NCI-H1105 (cell line): ENCODE measurements at places on chromosomes 5 and 9.

GRCh38 chr9:108467161-108467560 lies 388.6 kb downstream of the ACTL7B start:
- no peak for DNase-seq

GRCh38 chr5:155761502-155761901 lies 565.5 kb upstream of the SGCD start:
- DNase-seq: no peak

- DNase-seq: no peak
Measured at GRCh38 chr5:175285261-175285660, 158.7 kb downstream of the DRD1 start.

GRCh38 chr9:79447308-79447605 lies 124.5 kb upstream of the TLE4 start:
- no peak for DNase-seq

GRCh38 chr5:140546851-140547507 lies 483 bp upstream of the EIF4EBP3 start:
- DNase-seq: no peak

DNA sequence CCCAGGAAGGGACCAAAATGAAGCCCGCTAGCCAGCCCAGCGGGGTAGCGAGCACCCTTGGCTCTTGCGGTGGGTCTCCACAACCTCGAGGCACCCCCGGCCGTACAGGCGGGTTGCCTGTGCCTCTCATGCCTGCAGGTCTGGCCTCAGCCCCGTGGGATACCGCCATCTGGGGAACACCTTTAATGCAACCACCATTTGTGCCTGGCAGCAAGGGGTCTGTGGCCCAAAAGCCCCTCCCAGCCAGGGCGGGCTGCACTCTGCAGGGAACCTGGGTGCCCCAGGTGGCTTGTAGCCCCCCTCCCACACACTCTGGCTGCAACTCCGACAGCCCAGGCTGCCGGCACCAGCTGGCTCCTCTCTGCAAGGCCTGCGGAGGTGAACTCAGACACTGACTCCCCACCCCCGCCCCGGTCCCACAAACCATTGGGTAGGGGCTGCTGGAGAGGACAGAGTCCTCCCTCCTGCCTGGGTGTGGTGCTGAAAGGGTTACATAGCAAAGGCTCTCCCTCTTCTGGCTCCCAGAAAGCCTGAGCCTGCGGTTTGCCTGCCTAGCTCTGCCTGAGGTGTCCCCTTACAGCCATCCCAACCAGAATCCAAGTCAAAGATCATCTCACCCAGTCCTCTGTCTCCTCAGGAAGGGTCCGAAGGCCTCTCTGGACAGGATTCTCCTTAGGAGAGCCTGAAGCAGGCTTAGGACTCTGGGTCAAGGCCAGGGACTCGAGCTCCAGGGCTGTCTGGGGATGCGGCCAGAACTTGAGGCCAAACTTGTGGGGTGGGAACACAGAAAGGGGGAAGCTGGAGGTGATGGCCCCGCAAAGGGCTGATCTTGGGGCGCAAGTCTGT lies 109.4 kb downstream of the PSD2 start:
- no peak for DNase-seq

DNA sequence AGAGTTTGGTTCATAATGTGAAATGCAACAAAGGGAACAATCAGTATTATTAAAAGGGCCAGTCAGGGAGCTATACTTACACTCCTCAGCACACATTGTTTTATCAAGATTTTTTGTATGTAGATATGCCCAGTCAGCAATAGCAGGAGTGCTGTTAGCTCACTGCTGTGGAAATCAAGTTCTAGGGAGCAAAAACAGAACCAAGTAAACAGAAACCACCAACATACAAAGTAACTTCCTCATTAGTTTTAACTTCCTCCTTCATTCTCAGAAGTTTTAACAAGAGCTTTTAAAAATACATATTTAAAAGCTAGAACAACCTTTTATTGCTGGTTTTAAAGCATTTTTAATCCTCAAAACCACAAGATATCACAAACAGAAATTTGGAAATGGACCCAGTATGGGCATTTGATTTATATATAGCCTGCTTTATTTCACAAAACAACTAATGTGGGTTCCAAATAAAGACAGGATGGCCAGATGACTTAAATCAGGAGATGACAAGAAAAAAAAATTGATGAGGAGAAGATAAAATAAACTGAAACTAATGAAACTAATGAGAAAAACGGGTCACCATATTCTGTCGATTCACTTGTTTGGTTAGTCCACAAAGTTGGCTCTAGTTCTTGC lies 178.5 kb downstream of the ADAMTS12 start:
- no peak for DNase-seq

- no peak for DNase-seq
Measured at GRCh38 chr5:35954175-35954574, 15.8 kb upstream of the CAPSL start.

GRCh38 chr5:159456722-159457465 lies 126.6 kb upstream of the IL12B start:
- DNase-seq: no peak

DNA sequence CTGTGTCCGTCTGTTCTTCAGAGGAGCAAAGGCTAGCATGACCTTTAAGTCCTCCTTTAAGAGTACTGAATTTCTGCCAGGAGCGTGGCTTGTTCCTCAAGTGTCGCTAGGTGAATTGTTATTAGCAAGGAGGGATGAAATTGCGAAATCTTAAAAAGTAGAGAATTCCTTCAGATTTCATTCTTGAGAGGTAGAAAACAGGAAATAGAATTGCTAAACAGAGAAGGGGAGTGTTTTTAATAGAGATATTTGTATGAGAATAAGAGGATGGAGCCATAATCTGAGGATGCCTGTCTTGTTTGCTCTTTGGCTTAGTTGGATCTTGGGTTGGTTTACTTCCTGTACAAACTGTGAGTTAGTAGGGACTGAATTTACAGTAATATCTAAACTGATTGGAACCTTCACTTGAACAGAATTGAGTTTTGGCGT lies 39.2 kb downstream of the EXOSC2 start:
- DNase-seq: no peak

- no peak for DNase-seq
Measured at GRCh38 chr5:6243706-6244338, 134.5 kb downstream of the MED10 start.

DNA sequence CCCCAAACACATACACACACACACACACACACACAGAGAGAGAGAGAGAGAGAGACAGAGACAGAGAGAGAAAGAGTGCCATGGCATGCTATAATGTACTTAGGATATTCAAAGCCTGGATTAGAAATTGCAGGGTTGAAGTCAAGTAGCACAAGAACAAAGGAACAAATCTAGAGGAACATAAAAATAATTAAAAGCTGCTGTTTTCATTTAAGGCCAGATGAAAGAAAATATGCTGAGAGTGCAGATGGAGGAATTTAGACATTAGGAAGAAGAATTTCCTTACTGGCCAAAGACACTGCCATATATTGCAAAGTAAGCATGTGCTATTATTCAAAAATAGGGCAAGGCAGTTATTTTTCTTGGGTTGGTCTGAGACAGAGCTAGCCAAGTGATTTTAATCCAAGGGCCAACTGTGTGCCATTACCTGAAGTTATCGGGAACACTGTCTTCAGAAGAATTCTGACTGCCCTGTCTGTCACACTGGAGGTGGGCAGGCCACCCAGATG lies 31.7 kb downstream of the HSD17B3 start:
- no peak for DNase-seq

- DNase-seq: no peak
Measured at GRCh38 chr9:34431667-34432066, 26.7 kb downstream of the FAM219A start.

GRCh38 chr9:127555840-127556820 lies 55.9 kb upstream of the STXBP1 start:
- DNase-seq: no peak

GRCh38 chr9:127419348-127419747 lies 4.8 kb upstream of the ZNF79 start:
- no peak for DNase-seq

- peak; percentile 41 for DNase-seq
Measured at GRCh38 chr5:45038366-45038987, 229.7 kb downstream of the MRPS30 start.

DNA sequence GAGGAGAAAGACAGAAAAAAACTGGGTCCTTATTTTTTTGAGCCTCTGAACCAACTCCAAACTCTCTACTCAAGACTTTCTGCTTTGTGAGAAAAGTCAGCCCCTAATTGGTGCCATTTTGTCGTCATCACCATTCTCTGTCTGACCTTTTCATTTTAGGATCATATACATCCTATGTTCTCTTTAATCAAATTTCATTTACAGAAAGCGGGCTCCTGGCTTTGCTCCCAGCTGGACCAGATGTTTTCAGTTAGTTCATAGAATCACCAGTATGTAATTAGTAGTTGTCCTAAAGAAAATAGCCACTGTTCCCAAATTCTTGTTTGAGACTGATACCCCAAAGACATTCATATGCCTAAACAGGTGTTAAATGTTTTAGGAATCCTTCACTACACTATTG lies 28.6 kb upstream of the SLCO4C1 start:
- DNase-seq: no peak

DNA sequence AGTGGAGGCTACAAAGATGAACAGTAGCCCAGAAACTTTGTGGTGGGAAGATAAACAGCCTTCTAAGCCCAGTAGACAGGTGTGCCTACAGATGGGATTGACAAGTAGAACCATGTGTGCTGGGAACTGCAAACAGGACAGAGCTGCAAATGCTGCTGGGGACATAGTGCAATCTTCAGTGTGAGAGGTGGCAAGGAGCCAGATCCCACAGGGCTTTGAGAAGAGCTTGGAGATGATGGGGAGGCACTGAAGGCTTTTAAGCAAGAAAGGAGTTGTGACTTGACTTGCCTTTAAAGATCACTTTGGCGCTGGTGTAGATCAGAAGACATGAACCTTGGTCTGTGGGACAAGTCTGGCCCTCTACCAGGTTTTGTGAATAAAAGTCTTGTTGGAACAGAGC lies 675.2 kb downstream of the ACTL7B start:
- no peak for DNase-seq

GRCh38 chr5:158463938-158464337 lies 605.0 kb upstream of the CLINT1 start:
- no peak for DNase-seq

GRCh38 chr9:21708260-21708711 lies 94.2 kb upstream of the MTAP start:
- no peak for DNase-seq

- DNase-seq: no peak
Measured at GRCh38 chr9:133204993-133205336, 4.1 kb downstream of the OBP2B start.

GRCh38 chr5:61200582-61201155 lies 38.4 kb upstream of the SMIM15 start:
- DNase-seq: no peak

GRCh38 chr9:79477955-79478771 lies 93.6 kb upstream of the TLE4 start:
- DNase-seq: no peak

GRCh38 chr5:9362600-9362999 lies 183.3 kb downstream of the SEMA5A start:
- no peak for DNase-seq

DNA sequence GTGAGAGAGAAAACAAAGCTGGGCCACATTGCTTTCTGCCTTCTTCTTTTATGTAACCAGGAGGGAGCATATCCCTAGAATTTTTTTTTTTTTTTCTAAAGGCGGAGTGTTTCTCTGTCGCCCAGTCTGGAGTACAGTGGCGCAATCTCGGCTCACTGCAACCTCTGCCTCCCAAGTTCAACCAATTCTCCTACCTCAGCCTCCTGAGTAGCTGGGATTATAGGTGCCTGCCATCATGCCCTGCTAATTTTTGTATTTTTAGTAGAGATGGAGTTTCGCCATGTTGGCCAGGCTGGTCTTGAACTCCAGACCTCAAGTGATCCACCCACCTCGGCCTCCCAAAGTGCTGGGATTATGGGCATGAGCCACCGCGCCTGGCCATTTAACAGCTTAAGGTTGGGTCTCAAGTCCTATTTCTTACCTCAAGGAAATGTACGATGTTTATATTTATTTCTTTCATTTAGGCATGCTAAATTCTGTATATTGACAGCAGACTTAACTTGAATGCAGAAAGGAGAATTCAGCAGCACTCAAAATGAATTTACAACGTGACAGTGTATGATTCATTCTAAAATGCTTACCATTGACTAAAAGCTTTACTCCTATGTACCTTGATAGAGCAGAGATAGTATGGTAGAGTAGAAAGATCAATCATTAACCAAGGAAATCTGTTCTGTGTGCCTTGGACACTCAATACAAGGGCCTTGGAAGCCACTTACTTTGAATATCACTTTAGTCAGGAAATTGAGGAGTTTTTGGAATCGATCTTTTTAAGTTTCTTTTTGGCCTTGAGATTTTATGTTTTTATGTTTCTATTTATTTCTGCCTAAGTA lies 100.9 kb downstream of the F2RL2 start:
- no peak for DNase-seq

GRCh38 chr5:122870219-122870856 lies 24.9 kb downstream of the SNX24 start:
- no peak for DNase-seq

GRCh38 chr5:135737701-135738563 lies 96.5 kb upstream of the SLC25A48 start:
- no peak for DNase-seq

DNA sequence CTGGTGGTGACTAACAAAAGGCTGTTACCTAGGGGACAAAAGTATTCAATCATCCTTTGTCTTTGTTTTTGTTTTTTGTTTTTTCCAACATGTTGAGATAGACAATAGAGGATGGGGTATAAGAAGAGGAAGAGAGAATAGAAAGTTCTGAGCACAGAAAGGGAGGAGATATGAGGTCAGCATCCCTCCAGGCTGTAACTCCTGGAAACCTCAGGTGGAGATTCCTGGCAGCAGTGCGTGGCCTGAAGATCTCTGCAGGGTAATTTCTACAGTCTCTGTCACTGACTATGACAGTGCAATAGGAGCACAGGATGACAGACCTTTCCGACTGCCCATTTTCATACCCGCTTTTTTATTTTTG lies 112.1 kb downstream of the ADRB2 start:
- no peak for DNase-seq

DNA sequence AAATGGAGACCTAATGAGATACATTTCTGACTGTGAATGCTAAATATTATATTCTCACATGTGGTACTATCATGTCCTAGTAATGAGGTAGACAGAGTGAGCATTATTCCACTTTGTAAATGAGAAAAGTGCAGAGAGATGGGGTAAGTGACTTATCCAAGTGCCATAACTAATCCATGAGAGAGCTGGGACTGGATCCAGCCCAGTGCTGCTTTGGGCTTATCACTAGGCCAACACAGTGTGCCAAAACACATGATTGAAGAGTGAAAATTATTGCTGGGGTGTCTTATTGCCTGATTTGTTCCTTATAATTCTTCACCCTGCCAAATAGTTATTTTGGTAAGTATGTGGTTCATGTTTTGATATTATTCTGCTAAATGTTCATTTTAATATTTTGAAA lies 442.2 kb upstream of the GRAMD2B start:
- DNase-seq: no peak

DNA sequence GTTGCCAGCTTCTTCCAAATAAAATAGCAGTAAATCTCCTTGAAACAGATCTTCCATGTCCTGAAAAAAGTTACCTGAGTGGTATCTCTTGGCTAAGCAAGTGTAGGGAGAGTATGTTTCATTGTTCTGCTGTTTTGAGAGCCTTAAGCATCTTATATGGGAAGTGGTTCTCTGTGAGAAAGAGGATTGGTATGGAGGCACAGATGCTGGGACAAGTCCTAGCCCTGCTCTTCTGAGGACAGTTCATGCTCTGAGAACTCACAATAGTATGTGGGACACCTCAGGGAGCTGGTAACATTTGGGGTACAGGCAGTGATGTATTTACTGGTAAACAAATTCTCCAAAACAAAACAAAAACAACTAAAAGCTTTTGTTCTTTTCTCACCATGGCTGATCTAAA lies 2.0 kb downstream of the PPP3R2 start:
- no peak for DNase-seq
